MCF 10A (cell line): ENCODE measurements at places on chromosomes 12 and 14.

DNA sequence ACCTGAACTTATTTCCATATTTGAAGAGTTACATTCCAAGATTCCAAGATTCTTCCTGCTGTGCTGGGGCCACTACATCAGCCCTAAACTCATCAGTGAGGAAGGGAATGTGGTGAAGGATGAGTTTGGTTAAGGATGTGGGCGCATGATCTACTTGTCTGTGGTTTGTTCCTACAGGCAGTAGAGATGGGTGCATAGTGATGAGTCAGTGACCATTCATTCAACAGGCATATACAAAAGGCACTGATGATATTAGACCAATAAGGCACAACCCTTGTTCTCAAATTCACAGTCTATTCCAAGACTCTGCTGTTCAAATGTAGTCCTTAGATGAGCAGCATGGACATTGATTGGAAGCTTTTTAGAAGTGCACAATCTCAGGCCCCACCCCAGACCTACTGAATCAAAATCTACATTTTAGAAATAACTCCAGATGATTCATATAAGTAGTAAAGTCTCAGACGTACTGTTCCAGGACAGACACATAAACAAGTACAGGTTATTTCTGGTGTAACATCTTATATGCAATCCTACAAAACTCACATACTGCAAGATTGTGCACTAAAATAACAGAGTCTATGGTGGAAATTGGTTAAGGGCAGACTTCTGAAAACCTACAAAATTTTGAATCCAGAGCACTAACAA is 47.7 kb upstream of the MAP3K9 start:
- H3K27me3 ChIP-seq = no peaks in the 10 kb centered on the region
- no peak overlapping the region for H3K4me3 ChIP-seq
- peak; percentile 40 for DNase-seq
- peaks cover 12% of the 10 kb centered on the region for H3K4me1 ChIP-seq
- peak overlapping the region; percentile 24 for H3K27ac ChIP-seq
- no peaks in the 10 kb centered on the region for H3K36me3 ChIP-seq

DNA sequence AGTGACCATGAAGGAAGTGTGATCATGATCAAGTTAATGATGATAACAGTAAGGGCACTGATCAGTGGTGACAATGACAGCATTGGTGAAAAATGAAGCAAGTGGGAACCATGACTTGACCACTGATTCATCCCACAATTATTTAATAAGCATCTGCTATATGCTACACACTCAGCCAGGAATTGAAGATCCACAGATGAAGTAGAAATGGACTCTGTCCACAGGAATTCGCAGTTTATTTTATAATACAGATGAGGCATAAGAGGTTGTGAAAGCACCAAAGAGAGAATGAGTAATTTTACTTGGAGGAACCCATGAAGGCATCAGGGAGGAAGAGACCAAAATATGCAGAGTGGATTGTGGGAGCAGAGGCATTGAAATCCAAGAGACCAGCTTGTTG is 33.8 kb upstream of the SMUG1 start:
- H3K4me1 ChIP-seq = peaks cover 5% of the 10 kb centered on the region
- H3K27me3 ChIP-seq = no peaks in the 10 kb centered on the region
- peak; percentile 60 for DNase-seq
- no peak overlapping the region for H3K4me3 ChIP-seq

- no peaks in the 10 kb centered on the region for H3K36me3 ChIP-seq
- H3K27ac ChIP-seq = no peak overlapping the region
- no peaks in the 10 kb centered on the region for H3K27me3 ChIP-seq
- no peak for DNase-seq
- no peak overlapping the region for H3K4me3 ChIP-seq
- peaks cover 6% of the 10 kb centered on the region for H3K4me1 ChIP-seq
Observed at GRCh38 chr12:121383601-121384021, 16.3 kb upstream of the RNF34 start.

GRCh38 chr12:2794736-2795289 is at the start of gene FKBP4:
Gene FKBP4 (plus strand): TSS chr12:2794970. CDS start chr12:2795140, 170 bp downstream.
- H3K27me3 ChIP-seq = no peaks in the 10 kb centered on the region
- H3K4me1 ChIP-seq = peaks cover 11% of the 10 kb centered on the region
- peak; percentile 89 for DNase-seq
- peak within 1 kb of the TSS; percentile 94 for H3K4me3 ChIP-seq
- peak within 1 kb of the TSS; percentile 49 for H3K27ac ChIP-seq
- peaks cover 40% of the 10 kb centered on the region for H3K36me3 ChIP-seq

- no peak for DNase-seq
- no peak overlapping the region for H3K4me3 ChIP-seq
- H3K36me3 ChIP-seq = peaks cover 13% of the 10 kb centered on the region
- H3K4me1 ChIP-seq = no peaks in the 10 kb centered on the region
Observed at GRCh38 chr12:113844495-113845210, 121.5 kb downstream of the RBM19 start.

DNA sequence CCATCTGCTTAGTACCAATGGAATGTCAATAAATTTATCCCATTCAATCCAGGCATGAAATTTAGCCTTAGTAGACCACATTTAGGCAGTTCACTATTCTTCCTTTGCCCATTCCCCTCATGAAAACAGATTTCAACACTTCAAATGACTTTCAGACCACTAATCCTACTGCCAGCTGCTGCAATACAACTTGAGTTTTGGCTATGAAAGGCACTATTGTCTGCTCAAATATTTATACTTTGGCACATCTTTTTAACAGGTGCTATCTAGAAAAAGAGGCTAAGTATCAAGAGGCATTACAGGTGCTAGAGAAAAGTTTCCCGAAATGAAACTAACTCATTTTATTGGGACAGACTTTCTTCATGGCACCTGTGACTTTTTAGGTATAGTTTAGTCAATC is 499.8 kb downstream of the C12orf50 start:
- no peaks in the 10 kb centered on the region for H3K36me3 ChIP-seq
- H3K4me3 ChIP-seq = no peak overlapping the region
- peaks cover 6% of the 10 kb centered on the region for H3K4me1 ChIP-seq
- H3K27ac ChIP-seq = no peak overlapping the region
- H3K27me3 ChIP-seq = no peaks in the 10 kb centered on the region

DNA sequence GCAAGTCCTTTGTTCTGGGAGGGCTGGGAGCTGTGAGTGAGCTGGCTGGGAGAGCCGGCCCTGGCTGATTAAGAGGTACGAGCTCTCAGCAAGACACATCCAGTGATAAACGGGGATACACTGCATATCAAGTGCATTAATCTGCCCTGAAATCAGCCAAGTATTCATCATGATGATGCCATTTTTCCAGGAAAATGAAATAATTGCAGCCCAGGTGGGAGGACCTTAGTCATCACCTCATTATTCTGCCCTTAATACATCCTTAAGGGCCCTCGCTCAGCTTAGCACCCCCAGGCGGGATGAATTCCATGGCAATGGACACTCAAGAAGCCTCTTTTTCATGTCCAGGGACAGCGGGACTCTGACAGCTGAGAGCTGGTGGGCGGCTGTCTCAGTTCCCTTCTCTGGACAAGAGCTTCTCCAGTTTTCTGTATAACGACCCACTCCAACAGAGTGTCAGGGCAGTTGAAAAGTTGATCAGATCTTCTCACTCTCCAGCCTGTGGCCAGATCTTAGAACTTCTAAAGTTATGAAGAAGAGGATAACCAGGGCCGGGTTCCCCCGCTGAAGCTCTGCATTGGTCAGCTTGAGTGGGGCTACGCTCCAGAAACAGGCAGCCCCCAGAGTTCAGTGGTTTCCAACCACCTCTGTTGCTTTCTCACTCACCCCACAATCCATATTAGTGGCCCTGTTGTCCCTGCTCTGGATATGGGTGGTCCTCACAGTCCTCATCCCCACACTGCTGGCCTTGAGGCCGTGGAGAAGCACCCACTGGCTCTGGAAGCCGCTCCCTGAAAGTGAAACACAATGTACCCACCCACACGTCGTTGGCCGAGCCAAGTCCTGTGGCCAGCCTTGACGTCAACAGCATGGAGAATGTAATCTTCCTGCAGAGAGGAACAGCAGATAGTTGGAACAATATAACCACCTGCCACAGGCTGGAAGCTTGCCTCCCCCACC is 306.2 kb upstream of the DIO3 start:
- H3K27me3 ChIP-seq = no peaks in the 10 kb centered on the region
- no peak overlapping the region for H3K4me3 ChIP-seq
- H3K4me1 ChIP-seq = peaks cover 23% of the 10 kb centered on the region
- peak; percentile 57 for DNase-seq
- no peak overlapping the region for H3K27ac ChIP-seq

- no peak overlapping the region for H3K4me3 ChIP-seq
- no peaks in the 10 kb centered on the region for H3K4me1 ChIP-seq
- peaks cover 12% of the 10 kb centered on the region for H3K36me3 ChIP-seq
- H3K27ac ChIP-seq = no peak overlapping the region
- DNase-seq = no peak
- no peaks in the 10 kb centered on the region for H3K27me3 ChIP-seq
Observed at GRCh38 chr12:3262470-3262869, 185.3 kb downstream of the TSPAN9 start.
